ENCODE measurements at places on chromosomes 16 and 17.

DNA sequence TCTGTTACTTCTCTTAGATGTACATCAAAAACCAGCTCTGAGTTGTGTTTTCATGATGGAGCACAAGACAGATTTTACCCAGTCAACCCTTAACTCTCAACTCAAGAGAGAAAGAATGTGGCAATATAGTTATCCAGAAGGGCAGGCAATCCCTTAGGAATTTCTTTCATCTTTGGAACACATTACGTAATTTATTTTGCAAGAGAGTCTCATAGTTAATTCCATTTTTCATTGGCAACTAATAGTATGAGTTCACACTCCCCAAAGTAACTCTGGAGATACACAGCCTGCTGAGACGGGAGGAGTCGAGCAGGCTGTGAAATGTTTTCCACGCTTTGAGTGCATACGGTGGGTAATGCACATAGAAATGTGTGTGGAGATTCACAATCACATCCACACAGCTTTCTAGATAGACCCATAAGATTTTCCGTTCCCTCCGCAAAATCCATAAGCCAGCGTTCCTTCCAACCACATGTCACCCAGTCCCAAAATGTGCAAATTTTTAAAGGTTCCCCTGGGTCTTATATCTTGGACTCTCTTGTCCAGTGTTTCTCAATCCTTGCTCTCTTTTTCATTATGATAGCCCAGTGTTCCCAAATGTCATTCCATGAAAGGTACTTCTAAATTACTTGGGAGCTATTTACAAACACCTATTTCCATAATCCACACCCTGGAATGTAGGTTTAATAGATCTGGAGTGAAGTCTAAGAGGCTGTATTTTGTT is 8.4 kb upstream of the CDRT4 start:
- no peak for DNase-seq

- no peak for DNase-seq
Measured at GRCh38 chr17:14157822-14158221, 78.8 kb downstream of the CDRT15 start.

DNA sequence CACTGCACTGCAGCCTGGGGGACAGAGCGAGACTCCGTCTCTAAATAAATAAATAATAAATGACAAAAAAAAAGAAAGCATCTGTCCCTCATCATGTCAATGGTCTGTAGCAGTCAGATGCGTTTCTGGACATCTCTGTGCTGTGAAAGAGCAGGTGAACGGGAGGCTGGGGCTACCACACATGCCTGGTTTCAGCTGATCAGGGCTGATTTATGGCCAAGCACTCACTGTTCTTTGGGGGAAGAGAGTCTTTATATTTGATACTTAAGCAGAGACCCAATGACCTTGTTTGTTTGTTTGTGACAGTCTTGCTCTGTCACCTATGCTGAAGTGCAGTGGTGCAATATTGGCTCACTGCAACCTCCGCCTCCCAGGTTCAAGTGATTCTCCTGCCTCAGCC is 17.5 kb downstream of the KIAA0513 start:
- DNase-seq, result no peak

- DNase-seq, result no peak
Measured at GRCh38 chr16:25093208-25094061, 18.1 kb upstream of the LCMT1 start.

GRCh38 chr17:28741358-28742349 is 2.2 kb upstream of the TRAF4 start:
- DNase-seq, result no peak

GRCh38 chr16:54847609-54848008 is 83.1 kb upstream of the IRX5 start:
- no peak for DNase-seq

GRCh38 chr16:79407461-79408135 is 192.9 kb downstream of the MAF start:
- no peak for DNase-seq

DNA sequence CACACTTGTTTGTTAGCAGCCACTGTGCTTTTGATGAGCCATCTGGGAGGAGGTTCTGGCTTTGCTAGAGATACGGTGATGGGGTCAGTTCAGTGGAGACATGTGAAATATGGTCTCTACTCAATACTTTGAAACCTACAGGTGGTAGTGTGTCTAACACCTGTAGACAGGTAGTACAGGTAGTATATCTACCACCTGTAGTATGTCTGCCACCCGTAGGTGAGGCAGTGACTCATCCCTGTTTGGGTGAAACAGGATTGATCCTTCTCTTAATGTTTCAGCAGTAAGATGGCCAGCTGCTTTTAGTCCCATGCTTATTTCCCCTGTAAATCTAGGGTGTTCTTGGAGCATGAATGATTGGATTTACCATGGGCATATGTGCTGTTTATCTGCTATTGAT is 240.8 kb downstream of the SNX29 start:
- no peak for DNase-seq

GRCh38 chr16:23072084-23072599 is 77.1 kb downstream of the USP31 start:
- no peak for DNase-seq

DNA sequence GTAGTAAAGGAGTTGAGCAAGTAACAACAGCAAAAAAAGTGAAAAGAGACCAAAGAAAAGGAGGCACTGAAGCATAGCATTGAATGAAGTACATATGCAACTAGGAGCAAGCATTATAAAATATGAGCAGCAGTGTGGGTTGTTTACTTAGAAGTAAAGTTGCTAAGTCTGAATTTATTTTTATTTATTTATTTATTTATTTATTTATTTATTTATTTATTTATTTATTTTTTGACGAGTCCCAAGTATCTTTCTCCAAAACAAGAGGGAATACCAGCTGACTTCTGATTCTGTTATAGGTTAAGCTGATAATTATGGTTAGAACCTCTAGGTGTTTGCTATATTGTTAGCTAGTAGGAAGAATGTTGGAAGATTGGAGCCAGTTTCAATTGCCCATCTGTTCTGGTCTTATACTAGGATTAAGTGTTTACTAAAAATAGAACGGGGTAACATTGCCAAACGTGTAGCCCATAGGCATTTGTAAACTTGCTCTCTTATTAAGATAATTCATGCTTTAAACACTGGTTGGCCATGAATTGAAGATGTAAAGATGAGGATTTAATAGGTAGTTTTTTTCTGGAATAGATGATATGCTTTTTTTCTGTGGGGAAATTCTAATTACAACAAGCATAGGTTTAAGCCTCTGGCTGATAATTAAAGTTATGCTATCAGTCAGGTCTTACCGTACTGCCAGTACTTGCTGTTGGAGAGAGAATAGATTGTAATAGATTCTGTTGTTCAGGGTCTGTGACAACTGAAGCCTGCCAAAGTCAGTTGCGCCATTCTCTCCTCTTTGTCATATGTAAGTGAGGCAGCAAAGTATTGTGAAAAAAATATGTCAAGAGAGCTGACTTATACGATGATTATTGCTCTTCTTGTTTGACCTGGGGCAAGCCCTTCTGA is 66.7 kb downstream of the PPM1E start:
- no peak for DNase-seq

- no peak for DNase-seq
Measured at GRCh38 chr17:55822028-55822427, 71.2 kb downstream of the PCTP start.

- no peak for DNase-seq
Measured at GRCh38 chr17:50527155-50527762, 5.3 kb upstream of the EPN3 start.

- no peak for DNase-seq
Measured at GRCh38 chr16:49576941-49577340, 203.3 kb downstream of the C16orf78 start.

DNA sequence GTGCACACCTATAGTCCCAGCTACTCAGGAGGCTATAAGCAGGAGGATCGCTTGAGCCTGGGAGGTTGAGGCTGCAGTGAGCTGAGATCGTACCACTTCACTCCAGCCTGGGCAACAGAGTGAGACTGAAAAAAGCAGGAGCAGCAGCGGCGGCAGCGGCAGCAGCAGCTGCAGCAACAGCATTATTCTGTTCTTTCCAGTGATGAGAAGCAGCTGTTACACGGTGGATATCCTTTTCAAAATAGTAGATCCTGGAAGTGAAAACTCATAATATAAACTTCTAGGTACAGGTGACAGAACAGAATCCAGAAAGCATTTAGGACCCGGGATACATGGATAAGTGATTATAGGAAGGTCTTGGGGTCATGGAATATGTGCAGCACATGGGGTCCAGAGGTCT is 17.8 kb upstream of the HNF1B start:
- no peak for DNase-seq

- DNase-seq, result no peak
Measured at GRCh38 chr17:82795615-82796014, 43.8 kb downstream of the TBCD start.

DNA sequence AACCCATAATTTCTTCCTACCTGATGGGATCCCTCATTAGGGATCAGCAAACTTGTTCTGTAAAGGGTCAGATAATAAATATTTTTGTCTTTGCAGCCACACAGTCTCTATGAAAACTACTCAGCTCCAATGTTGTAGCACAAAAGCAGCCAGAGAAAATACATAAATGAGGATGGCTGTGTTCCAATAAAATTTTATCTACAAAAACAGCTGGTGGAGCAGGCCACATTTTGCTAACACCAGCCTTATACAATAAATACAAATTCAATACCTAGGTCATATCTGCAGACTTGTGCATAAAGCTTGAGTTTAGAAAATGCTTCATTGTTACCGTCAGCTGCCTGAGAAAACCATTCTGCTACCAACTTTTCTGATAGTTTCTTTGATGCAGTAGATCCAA is 38.4 kb upstream of the INTS2 start:
- no peak for DNase-seq
